ENCODE measurements at places on chromosomes 11 and 22.

DNA sequence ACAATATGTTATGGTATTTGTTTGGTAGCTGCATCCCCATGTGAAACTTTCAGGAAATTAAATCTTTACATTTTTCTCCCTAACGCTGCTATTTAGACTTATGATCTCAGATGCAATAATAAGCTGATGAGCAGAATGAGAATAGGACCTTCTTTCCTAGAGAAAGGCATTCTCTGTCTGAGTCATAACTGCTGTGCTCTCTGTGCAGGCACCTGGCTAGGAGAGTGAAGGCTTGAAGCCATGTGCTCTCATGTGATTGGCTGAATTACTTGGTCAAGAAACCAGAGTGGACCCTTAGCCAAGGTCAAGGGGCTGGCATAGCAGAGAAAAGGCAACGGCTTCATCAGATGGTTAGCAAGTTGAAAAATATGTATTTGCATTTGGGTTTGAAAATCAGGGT is 185.0 kb downstream of the ADAMTS15 start:
- no peak for DNase-seq

DNA sequence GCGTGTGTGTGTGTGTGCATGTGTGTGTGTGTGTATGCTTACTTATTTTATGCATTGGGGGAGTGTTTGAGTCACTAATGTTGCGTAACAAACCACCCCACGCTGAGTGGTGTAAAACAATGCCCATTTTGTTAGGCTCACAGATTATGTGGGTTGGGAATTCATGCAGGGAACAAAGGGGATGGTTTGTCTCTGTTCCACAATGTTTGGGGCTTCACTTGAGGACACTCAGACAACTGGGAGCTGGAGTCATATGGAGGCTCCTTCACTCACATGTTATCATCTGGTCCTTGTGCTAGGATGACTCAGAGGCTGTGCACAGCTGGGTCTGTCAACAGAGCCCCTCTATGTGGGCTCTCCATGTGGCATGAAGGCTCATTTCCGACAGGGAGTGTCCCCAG is 51.3 kb upstream of the LARGE1 start:
- DNase-seq, result no peak

- no peak for DNase-seq
These were observed 287.9 kb upstream of the MPPED2 start for GRCh38 chr11:30873924-30874610.

GRCh38 chr11:74035264-74035663 is 26.4 kb upstream of the UCP3 start:
- DNase-seq, result no peak

DNA sequence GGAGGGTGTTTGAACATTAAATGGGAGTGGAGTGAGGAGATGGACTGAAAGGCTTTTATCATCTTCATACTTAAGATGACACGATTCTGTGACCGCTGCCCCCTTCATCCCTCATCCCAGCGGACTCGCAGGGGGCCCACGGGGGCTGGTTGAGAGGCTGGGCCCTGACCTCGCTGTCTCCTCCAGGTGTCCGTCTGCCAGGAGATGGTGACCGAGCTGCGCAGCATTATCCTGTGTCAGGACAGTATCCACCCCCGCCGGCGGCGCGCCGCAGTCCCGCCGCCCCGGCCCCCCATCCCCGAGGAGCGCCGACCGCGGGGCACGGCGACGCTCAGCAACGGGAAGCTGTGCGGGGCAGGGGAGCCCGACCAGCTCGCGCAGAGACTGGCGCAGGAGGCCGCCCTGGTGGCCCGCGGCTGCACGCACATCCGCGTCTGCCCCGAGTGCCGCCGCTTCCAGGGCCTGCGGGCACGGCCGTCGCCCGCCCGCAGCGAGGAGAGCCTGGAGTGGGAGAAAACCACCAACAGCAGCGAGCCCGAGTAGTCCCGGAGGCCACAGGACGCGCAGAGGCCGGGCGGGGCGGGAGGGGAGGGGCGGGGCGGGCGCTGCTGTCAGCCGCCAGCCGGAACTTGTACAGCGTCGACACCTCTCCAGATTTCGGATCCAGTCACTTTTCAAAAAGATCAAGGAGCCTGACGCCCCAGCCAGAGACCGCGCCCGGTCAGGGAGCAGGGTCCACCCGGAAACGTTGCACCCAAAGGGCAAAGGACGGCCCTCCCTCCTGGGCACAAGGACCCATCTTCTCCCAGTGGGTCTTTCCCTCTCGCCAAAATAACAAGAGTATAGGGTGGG is 38.0 kb upstream of the TBCEL start:
- DNase-seq, result peak; percentile 14

- no peak for DNase-seq
These were observed 7.9 kb downstream of the DDB2 start for GRCh38 chr11:47222696-47223095.

GRCh38 chr22:21829523-21829922 is 37.9 kb downstream of the MAPK1 start:
- no peak for DNase-seq

- DNase-seq, result no peak
These were observed 87.5 kb downstream of the YAP1 start for GRCh38 chr11:102197670-102198139.

DNA sequence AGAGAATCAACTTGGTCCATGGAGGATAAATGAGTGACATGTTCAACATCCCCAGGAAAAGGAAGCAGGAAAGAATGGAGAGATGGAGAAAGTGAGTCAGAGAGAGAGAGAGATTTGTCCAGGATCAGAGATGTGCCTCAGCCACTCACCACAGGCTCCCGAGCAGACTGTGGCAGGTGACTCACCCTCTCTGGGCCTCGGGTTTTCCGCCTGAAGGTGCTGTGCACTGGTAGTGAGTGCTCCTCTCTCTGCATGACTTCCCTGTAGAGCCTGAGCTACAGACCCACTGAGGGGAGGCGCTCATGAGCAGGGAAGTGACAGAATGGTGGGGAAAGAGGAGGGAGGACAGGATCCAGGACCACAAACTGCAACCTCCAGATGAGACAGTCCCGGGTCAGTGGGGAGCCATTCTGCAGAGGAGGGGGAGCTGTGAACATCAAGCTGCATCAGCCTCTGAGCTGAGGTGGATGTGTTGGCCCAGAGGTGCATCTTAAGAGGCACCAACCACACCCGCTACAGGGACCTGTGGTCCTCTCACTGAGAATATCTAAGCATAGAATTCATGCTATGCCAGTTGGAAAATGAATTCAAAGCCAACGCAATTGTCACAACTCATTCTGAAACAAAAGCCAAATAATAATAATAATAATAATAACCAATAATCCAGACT is 433.4 kb downstream of the BRD1 start:
- no peak for DNase-seq

- no peak for DNase-seq
These were observed 67.5 kb upstream of the OR5AN1 start for GRCh38 chr11:59291228-59291627.

DNA sequence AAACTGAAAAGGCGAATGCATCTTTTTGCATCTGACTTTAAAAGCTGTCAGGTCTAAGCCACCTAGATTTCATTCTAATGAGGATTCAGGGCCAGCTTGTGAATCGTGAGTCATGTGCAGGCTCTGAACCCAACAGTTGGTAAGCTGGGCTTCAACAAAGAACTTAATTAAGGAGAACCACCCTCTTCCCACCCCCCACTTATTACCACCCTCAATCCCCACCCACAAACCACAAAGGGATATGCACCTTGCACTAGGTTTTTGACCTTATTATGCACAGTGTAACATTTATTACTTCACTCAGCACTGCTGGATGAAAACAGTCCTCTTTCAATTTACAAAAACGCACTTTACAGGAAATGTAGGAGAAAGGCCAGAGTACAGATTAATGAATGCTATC is 94.1 kb upstream of the LIN7C start:
- no peak for DNase-seq
